ENCODE measurements at places on chromosomes 1 and 21.

- DNase-seq = no peak
Observed at GRCh38 chr1:201258763-201259230, 24.5 kb upstream of the PKP1 start.

- DNase-seq = no peak
Observed at GRCh38 chr1:66637146-66637545, 103.2 kb downstream of the SGIP1 start.

GRCh38 chr1:228256626-228257375 lies 49.0 kb downstream of the OBSCN start:
- no peak for DNase-seq

DNA sequence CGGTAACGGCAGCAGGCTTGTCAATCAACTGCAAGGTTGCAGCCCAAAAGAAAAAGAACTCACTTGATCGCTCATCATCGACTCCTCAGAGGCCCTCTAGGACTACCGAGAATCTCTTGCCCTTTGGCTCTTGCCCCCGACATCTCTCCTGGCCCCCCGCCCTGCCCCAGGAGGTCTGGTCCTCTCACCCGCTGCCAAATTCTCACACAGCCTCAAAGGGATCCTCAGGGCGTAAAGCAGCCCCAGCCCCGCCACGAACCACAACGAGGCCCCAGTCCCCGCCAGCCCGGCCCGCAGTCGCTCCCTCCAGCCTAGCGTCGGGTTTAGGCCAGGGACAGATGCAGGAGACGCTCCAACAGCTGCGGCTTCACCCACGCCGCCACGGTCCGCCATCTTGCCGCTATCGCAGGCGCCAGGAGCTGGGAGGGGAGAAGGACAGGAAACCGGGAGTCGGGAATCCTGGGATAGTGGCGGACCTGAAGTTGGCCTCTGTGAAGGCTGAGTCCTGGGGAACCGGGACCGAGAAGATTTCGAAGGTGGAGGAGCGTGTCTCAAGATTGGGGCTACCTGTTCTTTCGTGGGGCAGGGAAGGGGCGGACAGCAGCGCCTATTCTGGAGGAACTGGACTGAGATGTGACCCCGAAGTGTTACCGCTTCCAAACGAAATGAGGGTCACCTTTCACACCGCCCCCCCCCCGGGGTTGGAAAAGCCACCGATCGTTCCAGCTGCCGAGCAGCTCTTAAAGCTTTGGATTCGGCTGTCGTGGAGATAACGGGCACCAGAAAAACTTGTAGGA lies at the start of gene ST7L:
ST7L (minus strand) TSS at position 421 of the 797 bp plus-strand sequence; CDS start at position 393, 28 bp downstream.
- DNase-seq = peak; percentile 51

DNA sequence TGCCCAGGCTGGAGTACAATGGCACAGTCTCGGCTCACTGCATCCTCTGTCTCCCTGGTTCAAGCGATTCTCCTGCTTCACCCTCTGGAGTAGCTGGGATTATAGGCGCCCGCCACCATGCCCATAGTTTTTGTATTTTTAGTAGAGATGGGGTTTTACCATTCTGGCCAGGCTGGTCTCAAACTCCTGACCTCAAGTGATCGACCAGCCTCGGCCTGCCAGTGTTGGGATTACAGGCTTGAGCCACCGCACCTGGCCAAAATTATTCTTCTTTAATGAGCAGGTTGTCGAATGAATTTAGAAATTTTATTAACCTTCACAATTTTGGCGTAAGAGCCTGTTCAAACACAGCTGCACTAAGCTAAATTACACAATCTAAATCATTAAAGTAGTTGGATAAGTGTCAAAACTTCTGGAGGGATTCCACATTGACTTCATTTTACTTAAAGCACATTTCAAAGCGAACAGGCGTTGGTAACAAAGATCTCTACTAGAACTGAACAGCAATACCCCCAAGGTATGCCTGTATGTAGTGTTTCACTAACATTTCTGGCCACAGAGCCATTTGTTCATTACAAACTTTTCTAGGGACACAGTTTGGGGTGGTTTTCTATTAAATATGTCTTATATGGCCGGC lies 5.2 kb upstream of the CTH start:
- no peak for DNase-seq

DNA sequence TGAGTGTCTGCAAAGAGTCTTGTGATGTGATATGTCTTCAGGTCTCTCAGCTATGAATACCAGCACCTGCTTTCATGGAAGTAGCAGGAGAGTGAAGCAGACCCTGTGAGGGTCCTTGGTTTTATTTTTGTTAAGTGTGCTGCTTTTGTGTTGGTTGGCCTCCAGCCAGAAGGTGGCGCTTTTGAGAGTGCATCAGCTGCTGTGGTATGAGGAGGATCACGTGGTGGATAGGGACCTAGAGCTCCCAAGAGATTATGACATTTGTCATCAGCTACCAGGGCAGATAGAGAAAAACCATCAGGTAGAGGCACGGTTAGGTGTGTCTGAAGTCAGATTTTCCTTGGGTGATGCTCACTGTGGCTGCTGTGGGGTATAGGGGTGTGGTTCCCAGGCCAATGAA lies 1232.1 kb downstream of the MRPL39 start:
- peak; percentile 0 for DNase-seq

DNA sequence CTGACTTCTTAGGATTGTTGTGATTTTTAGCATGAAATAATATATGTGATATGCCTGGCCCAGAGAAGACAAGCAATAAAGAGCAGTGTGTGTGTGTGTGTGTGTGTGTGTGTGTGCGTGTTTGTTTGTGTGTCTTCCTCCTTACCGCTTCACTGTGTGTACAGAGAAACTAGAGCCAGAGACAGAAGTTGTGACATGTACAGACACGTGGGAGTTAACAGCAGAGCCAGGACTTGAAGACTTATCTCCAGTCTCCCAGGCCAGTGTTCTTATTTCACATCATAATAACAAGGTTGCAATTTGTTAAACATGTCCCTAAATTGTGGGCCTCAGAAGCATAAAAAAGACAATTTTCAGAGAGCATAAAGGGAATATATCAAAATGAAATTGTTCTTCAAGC lies 192.0 kb upstream of the JUN start:
- no peak for DNase-seq

GRCh38 chr1:25662061-25662460 lies 45.5 kb downstream of the MAN1C1 start:
- no peak for DNase-seq

- DNase-seq = no peak
Observed at GRCh38 chr1:244297087-244297486, 154.6 kb downstream of the ADSS2 start.

DNA sequence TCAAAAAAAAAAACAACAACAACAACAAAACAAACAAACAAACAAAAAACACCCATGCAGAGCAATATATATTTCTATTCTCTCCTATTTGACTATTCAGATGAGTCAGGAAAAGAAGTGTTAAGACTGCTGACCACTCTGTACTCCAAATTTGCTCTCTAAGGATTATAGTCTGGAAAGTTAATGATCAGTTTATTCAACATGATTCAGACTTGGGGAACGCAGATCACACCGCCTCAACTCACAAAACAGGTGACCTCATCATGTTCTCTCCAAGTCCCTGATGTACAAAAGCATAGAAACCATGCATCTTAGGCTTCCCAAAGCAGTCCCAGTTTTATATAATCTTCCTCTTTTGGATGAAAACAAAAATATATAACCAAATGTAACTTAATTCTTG lies 51.9 kb upstream of the PRRC2C start:
- DNase-seq = no peak

DNA sequence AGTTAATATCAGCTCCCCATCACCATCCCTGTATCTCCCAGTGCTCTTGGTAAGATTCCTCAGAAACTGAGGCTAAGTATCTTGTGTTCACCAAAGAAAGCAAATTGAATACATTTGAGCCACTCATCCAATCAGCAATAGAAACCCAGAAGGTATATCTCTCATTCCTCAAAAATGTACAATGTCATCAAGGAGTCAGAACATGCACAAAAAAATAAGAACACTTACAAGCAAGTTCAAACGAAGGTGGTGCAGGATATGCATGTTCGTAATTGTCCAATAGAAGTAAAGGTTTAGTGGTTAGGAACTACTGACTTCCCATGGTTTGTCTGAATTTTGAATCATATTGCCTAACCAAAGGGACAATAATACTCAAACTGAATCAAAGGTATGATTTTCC lies 24.3 kb downstream of the RXRG start:
- no peak for DNase-seq

- DNase-seq = no peak
Observed at GRCh38 chr1:165443539-165444311, 1.2 kb downstream of the RXRG start.

- no peak for DNase-seq
Observed at GRCh38 chr1:179021873-179022272, 3.8 kb upstream of the FAM20B start.

All from activated naive CD4-positive, alpha-beta T cell (primary cell).